Keratinocyte (primary cell): ENCODE measurements at places on chromosomes 3 and 15.

- DNase-seq = no peak
Measured at GRCh38 chr3:119013951-119014350, 20.7 kb downstream of the IGSF11 start.

DNA sequence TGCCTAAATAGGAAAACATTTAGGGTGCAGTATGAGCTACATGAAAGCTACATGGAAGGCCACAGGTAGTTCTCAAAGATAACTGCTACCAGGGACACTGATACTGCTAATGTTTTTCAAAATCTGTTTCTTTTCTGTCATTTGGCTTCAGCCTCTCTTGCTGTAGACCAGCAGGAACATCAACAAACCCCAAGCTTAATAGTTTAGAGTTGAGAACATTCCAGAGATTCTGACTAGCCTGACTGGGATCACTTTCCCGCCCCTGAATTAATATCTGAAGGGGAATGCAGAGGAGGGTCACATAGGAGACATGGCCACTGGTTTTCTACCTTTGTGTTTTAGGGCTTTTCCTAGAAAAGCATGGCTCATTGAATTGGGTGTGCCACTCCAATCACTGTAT lies 16.9 kb upstream of the C3orf38 start:
- DNase-seq = no peak

- no peak for DNase-seq
Measured at GRCh38 chr15:31004220-31004733, 12.8 kb upstream of the MTMR10 start.

GRCh38 chr3:23418026-23418425 lies 214.9 kb downstream of the UBE2E2 start:
- no peak for DNase-seq

DNA sequence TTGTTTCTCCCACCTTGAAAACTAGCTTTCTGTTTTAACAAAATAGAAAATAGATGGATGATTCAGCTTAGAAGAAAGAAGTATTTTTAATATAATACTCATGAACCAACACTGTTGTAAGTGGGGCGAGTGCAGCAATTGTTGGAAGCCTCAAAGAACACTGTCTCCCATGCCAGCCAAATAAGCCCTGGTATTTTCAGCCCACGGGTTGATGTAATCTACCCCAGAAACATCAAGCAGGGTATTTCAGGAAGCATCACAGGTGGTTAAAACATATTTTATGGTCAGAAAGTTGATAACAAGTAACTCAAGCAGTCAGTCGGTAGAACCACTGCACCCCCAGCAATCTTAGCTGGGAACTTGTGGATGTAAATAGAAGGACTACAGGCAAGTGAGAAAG lies 115.9 kb downstream of the SV2B start:
- DNase-seq = no peak

DNA sequence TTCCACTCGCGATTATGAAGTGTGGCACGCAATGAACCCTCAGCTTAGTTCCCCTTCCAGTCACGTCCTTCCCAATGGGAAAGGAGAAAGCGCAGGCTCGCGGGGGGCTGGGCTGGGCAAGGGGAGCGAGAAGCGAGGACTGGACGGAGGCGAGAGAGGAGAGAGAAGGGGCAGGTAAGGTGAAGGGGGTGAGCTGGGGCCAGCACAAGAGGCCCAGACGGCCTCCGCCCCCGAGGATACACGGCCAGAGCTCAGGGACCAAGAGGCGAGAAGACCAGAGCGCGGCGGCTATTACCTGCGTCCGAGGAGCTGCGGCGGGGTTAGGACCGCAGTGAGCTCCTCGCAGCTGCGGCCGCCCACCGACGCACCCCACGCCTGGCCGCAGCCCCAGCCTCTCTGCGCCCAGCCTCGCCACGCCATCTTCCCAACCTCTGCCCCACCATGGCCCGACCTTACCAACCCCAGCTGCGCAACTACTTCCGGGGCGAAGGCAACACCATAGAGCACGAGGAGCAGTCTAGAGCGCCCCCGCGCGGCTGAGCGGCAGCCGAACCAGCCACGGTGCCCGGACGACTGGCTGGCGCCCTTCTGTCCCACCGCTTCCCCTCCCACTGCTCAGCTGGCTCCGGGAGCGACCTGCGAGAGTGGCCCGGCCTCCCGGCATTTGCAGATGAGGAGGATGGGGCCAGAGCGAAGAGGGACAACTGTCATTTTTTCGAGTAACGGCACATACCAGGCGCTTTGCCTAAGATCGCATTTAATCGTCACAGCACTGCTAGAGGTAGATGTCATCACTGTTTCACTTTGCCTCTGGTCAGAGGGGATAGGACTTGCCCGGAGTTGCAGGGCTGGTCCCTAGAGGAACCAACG lies at the start of gene PARL:
PARL (minus strand) TSS at position 454 of the 870 bp plus-strand sequence; CDS start at position 420, 34 bp downstream.
- DNase-seq = peak; percentile 55

- DNase-seq = no peak
Measured at GRCh38 chr15:34722439-34722836, 32.4 kb downstream of the GJD2 start.

GRCh38 chr3:178787960-178788359 lies 251.7 kb downstream of the KCNMB2 start:
- DNase-seq = no peak

GRCh38 chr3:5202222-5202621 lies 14.7 kb downstream of the EDEM1 start:
- DNase-seq = no peak
